Pancreas (tissue), 10 donors: ENCODE measurements at places on chromosomes 2 and 18. TPM values are rescaled to one million over a fixed set of nuclear protein-coding genes. Genes with fewer than 3 reads are reported as not detected.

GRHL1 gene
- 3.0 TPM for total RNA-seq

GRCh38 chr2:230441227-230441897, 25.4 kb downstream of the SP100 start:
- DNase-seq = no peak

GRCh38 chr2:201674794-201675193, 23.6 kb downstream of the MPP4 start:
- no peak for DNase-seq

RNF152 gene
- 7.2 TPM for total RNA-seq

CABLES1 gene
- 4.3 TPM for total RNA-seq

DNA sequence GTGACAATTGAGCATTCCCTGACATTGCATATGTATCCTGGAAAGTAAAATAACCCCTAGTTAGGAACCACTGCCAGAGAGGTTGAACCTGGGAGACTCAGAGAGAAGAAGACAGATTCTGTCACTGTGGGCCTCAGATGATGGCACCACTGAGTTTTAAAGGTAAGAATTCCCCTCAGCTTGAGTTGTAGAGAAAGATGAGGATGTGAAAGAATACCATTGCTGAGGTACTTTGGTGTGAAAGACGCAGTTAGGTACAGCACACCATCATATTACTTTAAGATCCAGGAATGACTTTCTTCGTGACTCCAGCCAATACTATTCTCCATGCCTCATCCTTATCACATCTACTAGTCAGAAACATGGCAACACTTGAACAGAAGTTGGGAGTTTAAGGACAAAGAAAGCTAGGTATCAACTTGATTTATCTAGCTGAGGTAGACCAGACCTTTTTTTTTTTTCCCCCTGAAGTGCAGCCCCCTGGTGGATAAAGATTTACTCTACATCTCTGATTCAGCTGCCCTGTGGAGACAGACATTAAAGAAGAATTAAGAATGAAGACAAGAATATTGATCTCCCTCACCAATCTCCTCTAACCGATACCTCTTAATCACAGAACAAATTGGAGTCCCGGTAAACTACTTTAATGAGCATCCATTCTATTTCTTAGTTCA, 630.5 kb upstream of the FANCL start:
- DNase-seq = no peak

DNA sequence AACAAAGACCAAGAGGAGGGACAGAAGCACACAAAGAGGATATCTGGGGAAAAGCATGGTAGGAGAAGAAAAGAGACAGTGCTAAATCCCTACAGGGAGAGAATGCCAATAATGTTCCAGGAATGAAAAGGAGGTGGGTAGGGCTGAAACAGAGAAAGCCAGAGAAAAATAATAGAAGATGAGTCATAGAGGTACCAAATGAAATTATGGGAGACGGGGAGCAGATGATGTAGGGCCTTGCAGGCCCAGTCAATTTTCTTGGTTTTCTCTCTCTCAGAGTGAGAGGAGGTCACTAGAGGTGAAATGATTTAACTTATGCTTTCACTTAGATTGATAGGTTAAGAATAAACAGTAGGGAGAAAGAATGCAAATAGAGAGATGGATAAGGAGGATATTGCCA, 61.5 kb downstream of the RPRM start:
- no peak for DNase-seq

DNA sequence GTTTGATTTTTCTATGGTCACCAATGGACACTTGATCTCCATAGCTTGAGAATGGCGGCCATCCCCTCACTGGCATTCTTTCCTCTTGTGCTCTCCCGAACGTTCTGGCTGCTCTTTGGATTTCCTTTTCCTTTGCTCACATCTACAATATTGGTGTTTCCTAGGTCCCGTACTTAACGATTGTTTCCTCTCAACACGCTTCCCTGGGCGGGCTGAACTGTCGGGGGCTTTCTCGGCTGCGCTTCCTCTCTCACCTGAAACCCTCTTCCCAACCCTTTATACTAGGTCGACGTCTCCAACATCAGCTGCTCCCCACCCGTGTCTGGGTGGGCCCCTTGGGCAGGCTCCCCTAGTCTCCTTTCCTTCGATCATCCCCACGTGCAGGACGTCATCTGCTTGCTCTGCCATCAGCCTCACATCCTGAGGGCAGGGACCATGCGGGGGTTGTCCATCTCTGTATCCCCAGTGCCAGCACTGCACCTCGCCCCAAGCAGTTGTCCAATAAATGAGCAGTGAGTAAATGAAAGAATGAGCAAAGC, 634 bp upstream of the DIS3L2 start:
- no peak for DNase-seq

DNA sequence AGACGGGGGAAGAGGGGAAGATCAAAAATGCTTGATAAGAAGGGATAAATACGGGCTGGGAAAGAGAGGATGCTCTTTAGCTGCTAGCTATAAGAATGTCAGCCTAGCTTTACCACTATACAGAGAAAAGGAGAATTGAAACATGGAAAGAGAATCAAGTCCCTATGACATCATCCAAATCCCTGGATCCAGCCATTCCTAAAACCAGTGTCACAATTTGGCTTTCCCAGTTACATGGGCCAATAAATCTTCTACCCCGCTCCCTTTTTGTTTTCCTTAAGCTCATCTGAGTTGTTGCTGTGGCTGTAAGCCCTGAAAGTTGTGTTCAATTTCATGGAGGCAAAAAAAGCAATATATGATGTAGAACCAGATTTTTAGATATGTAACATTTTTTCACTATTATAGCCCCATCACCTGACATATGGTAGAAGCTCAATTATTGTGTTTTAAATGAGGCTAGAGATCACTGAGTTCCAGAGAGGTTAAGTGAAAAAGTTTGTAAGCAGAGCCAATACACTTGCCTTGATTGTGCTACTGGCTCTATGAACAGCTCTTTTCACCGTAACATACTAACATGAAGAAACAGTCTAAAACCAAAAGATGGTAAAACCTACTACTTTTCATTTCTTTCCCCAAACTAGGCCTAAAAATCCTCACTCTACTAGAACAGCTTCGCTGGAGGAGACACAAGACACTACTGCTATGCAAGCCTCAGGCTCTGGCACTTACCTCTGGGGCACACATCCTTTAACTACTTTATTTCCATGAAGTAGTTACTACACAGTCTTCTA, 4.3 kb downstream of the HNRNPLL start:
- DNase-seq = no peak

- no peak for DNase-seq
Observed at GRCh38 chr18:48392268-48392667, 16.9 kb downstream of the ZBTB7C start.

DNA sequence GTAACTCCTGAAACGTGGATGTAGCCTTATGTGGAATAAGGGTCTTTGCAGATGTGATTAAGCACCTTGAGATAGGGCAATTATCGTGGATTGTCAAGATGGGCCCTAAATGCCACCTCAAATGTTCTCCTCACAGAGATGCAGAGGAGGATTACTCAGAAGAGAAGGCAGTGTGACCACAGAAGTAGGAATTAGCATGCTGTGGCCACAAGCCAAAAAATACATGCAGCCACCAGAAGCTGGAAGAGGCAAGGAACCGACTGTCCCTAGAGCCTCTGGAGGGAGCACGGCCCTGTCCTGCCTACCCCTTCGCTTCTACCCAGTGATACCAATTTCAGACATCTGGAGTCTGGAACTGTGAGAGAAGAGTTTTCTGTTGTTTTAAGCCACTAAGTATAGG, 47.3 kb upstream of the MGAT5 start:
- DNase-seq = no peak

GRCh38 chr2:58042486-58042970, 4.1 kb upstream of the VRK2 start:
- DNase-seq = no peak
